ENCODE measurements at places on chromosomes 4 and X. TPM values are rescaled to one million over a fixed set of nuclear protein-coding genes. Genes with fewer than 3 reads are reported as not detected.
A peak's percentile ranks its signal among the peaks of the same experiment; 100 is the strongest.

DNA sequence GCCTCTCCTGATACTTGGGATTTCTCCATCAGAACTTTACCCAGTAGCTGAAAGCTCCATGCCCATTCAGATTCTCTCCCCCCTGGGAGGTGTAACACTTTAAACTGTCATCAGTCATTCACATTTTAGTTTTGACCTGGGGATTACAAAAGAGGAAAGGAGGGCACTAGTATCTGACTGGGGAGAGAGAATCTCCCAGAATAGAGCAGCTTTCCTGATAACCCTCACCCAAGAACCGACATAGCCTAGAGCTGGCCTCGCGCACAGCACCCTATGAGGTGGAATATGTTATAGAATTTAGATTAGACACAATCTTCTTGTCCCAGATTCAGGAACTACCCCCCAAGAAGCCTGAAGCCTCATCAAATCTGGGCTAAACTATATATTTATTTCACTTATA is 950.2 kb upstream of the TENM3 start:
- no peak for DNase-seq

DNA sequence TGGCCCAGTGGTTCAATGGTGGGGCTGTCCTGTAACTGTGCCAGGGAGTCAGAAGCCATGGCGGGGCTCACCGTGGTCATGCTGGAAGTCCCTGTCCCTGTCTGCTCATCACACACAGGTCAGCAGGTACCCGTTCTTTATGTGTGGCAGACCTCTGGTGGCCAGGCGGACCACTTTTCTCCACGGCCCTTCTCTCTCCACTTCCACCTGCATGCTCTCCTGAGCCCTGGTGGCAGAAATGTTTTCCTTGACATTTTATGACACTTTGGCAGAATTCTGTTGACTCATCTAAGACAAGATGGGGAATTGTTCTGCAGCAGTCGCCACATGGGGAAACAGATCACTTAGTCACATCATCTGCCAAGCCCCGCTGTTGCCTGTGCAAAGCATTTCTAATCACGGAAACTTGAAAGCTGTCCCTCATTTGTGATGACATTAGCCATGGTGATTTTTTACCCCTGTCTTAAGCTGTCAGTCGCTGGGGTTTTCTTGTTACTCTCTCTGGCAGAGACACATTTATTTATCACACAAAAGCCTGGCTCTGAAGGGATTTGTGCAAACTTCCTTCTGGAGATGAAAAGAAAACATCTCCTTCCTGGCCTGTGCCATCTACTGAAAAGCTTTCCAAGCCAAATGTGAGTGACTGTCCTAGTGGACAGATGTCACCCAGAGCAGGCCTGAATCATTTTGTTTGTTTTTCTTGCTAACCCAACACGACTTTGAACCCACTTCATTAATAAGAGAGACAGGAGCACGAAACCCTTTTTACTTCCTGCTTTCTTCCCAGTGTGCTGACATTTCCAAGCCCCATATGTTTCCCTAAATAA is 38.8 kb upstream of the STIM2 start:
- DNase-seq, result no peak

DNA sequence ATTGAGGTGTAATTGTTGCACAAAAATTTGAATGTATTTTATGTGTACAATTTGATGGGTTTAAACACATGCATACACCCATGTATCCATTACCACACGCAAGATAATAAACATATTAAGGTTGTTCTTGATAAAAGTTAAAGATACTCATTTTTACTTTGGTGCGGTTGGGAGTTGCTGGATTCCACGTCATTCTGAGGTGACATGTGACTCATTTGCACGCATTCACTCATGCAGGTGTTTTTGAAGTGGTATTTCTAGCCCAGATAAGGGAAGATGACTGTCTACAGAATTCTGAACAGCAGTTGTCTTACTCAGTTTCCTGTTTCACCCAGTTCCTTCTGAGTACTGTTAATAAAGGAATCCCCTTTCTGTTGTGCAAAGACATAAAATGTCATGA is 142.0 kb downstream of the RTL3 start:
- DNase-seq, result peak; percentile 21

- DNase-seq, result peak; percentile 73
These were observed 69.2 kb upstream of the FAT1 start for GRCh38 chr4:186792728-186793366.

DNA sequence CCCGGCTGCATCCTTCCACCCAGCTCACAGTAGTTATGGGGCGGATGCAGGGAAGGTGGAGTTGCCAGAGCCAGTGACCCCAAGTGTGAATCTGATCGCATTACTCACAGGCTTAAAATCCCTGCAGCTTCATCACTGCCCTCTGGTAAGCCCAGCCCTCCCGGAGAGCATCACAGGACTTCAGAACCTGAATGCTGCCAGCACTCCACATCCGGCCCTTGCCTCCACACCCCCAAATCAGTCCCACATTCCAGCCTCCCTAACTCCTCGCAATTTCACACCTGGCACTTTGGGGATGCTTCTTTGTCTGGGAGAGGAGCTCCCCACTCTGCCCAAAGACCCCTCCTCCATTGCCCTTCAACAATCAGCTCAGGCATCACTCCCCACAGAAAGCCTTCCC is 15.6 kb downstream of the RASL11B start:
- no peak for DNase-seq

DNA sequence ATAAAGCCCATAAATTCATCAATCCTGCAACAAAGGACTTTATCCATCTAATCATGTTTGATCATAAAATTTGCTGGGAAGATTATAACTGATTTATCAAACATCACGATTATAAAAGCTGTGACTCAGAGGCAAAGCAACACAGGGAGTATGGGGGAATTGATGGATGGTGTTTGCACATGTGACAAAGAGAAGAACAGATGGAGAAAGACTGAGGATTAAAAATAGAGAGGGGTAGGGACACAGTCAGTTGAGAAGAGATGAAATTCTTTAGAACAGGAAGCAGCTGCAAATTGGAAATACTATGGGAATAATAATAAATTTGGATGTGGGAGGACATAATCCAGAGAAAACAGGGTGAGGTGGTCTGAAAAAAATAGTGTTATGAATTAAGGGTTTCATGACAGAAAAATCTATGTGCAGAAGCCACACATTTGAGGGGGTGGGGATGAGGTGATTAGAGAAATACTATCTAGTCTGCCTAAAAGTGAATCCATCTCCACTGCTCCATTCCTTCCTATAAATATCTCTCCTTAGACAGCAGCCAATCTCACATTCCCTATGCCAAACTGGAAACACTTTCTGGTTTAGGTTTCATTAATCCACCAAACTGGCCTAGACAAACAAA is 6.2 kb downstream of the PRR32 start:
- no peak for DNase-seq

ETDA gene
- not detected for total RNA-seq

DNA sequence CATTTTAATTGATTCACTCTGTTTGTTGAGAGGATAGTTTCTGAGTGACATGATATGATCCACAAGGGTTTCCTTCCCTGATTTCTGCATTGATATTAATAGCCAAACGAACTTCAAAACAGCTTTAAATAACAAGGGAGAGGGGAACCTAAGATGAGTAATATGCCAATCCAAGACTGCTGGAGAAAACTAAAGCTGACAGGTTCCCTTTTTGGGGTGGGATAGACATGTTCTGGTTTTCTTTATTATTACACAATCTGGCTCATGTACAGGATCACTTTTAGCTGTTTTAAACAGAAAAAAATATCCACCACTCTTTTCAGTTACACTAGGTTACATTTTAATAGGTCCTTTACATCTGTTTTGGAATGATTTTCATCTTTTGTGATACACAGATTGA is 182.2 kb downstream of the AR start:
- no peak for DNase-seq

DNA sequence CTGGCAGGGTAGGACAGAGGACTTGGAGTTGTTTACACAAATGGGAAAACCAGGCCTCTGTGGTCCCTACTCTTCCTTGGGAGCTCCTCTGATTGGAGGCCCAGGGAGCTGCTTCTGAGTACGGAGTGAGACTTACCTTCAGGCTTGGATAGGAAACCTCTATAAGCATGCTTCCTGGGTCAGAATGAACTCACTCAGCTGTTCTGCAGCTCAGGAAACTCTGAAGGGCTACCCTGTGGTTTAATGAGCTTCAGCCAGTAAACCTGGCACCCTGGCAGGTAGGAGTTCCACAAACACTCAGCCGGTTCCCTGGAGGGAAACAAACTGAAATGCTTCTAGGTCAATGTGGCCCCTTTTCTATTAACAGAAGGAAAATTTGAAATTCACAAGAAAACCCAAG is 51.0 kb upstream of the TFDP3 start:
- no peak for DNase-seq

BBS7 gene
- total RNA-seq, result 31.6 TPM

IRS4 gene
- total RNA-seq, result not detected

DNA sequence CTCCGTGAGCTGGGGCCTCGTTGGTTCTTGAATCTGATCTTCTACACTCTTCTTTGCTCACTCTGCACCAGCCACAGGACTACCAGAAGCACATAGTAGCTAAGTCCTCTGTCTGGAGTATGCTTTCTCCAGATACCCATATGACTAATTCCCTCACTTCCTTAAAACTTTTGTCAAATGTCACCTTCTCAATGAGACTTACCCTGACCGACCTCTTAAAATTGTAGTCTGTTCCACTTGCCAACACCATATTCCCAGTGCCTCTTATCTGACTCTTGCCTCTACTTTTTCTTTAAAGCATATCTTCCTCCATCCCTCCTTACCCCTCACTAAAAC is 10.0 kb downstream of the PARM1 start:
- no peak for DNase-seq

SPANXB1 gene
- not detected for total RNA-seq

- no peak for DNase-seq
These were observed 4.5 kb upstream of the RHOH start for GRCh38 chr4:40192114-40193015.

PABPC1L2A gene
- total RNA-seq, result not detected

IGFBP7 gene
- total RNA-seq, result 4,753 TPM

- no peak for DNase-seq
These were observed 84.0 kb upstream of the AFAP1 start for GRCh38 chr4:8023696-8024033.
